Activated gamma-delta T cell treated with Interleukin-2 at 50 U/mL for 16 hours (primary cell): ENCODE measurements at places on chromosomes 7 and 10.

- no peak for DNase-seq
These were observed 121.5 kb upstream of the ZMIZ1 start for GRCh38 chr10:78947226-78947625.

- DNase-seq, result no peak
These were observed 15.7 kb downstream of the RBM33 start for GRCh38 chr7:155660059-155660757.

DNA sequence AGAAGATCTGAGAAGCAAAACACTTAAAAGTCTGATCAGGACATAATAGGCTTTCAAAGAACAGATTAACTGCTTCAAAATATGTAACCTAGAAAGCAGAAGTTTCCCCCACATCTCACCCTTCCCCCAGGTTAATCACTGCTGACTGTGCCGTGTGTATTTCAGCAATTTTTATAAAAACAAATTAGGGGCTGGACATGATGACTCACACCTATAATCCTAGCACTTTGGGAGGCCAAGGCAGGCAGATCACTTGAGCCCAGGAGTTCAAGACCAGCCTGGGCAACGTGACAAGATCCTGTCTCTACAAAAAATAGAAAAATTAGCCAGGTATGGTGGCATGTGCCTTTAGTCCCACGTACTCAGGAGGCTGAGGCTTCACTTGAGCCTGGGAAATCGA is 67.6 kb upstream of the GATA3 start:
- DNase-seq, result no peak

DNA sequence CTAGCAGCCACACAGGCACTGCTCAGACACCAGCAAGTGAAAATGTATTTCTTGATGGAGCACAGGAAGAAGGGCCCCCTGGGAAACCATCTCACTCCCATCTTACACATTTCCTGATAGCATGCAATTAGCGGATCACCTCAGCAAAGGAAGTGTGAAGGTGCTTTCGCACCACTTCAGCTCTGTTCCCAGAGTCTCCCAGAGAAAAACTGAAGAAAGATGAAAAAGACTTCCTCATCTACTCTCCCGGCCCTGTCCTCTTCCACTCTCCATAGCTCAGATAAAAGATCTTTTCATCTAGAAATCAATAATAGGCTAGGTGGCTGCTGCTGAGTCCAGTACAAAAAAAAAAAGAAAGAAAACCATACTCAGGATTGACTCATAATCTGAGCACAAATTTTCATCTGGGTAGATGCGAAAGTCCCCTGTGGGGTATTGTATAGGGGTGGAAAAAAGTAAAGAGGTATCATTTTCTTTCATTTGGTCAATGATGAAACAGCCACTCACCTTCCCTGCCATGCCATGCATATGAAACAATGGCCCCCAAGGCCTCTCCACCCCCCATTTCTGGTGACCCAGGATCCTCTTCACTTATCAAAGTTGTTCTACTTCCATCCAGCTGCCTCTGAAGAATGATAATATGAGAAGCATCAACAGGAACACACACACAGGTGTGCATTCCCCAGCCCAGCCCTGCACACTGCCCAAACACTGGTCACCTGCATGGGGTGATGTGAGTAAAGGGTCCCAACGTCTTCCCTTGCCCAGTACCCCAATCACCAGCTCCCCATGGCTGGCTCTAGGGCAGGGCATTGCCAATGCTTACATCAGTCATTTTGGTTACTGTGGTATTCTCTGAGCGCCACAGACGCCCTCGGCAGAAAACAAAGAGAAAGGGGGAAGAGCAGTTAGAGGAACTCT is 48.8 kb upstream of the DGKI start:
- DNase-seq, result no peak

- DNase-seq, result peak; percentile 31
These were observed 1.5 kb downstream of the DUSP5 start for GRCh38 chr10:110498982-110499795.

DNA sequence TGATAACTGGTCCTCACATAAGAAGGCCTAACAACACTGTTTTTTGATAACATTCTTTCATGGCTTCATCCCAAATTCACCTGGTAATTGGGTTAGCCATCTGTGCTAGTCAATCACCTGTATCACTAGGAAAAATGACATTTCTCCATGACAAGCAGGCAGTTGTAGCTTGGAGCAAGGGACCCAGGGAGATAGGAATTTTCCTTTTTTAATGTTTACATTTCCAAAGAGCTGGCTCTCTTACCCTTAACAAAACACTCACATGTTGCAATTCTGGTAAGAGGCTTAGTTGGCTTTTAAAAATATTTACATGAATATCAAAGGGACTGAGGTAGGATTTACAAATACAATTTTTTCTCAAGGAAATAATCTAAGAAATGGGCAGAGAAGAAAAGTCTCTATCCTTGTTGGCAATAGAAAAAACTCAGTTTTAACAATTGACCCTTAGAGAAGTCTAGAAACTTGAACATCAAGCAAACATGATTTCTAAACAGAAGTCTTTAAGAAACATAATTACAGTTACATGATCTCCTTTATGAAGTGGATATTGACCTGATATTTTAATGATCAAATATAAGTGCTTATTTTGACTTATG is 16.1 kb upstream of the AKR1C1 start:
- DNase-seq, result no peak

DNA sequence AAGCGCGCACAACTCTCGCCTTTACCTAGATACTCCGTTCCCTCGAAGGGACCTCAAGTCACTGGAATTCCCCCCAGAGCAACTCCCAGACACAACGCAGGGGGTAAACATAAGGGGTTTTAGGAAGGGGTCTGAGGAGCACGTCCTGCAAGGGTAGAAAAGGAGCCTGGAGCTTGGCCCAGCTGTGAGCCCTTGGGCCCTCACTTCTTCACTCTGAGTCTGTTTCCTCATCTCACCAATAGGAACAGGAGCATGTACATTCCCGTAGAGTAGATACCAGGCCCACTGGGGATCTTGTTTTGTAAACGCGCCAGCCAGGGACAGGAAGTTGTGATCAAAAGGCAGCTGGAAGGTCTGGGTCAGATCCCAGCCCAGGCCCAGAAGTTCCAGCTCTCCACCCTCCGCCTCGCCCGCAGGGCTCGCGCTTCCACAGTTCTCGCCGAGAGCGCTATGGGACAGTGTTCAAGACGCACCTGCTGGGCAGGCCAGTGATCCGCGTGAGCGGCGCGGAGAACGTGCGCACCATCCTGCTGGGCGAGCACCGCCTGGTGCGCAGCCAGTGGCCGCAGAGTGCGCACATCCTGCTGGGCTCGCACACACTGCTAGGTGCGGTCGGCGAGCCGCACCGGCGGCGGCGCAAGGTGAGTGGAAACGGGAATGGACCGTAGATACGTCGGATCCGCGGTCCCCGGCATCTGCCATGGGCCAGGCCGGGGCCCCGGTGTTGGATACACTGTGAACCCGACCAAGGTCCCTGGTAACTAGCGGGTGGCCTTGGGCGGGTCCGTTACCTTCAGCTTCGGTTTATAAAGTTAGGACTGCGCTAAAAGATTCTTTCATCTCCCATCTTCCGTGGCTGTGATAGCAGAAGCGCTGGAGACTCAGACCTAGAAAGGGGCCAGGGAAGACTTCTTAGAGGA is 1.3 kb downstream of the CYP26C1 start:
- no peak for DNase-seq

DNA sequence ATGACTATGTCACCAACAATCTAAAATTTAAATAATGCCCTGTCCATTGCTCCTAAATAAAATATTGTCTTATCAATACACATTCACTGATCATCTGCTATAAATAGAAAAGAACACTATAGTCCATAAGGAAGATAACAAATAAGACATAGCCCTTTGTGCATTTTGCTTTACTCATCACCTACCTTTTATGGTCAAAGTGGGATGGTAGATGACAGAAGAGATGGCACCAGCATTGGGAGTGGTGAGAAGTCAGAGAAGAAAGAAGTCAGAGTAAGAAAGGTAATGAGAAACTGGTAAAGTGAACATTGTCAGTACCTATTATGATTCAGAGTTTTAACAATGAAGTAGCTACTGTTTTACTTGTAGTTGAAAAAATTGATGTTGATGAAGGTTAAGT is 31.1 kb downstream of the SEMA3E start:
- no peak for DNase-seq

GRCh38 chr7:114243646-114244045 is 171.0 kb upstream of the FOXP2 start:
- no peak for DNase-seq

GRCh38 chr10:7529638-7530037 is 118.8 kb upstream of the SFMBT2 start:
- DNase-seq, result no peak

- no peak for DNase-seq
These were observed 99.8 kb upstream of the HGF start for GRCh38 chr7:81869670-81870069.

DNA sequence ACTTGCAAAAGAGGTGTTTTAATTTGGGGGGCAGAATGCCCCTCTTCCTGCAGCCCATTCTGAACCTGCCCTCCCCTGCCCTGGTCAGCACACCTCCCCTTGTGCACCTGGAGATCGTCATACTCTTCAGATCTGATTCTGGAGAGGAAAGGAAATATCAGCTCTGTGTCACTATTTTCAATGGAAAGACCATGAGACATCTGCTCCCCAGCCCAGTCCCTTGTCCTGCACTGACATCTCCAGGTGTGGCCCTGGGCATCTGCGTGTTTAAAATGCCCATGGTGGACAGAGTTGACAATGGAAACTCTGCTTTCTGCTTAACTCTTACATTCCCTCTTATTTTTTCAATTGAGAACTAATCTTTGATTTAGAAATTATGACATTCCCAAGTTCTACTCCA is 41.6 kb upstream of the RASGEF1A start:
- no peak for DNase-seq

DNA sequence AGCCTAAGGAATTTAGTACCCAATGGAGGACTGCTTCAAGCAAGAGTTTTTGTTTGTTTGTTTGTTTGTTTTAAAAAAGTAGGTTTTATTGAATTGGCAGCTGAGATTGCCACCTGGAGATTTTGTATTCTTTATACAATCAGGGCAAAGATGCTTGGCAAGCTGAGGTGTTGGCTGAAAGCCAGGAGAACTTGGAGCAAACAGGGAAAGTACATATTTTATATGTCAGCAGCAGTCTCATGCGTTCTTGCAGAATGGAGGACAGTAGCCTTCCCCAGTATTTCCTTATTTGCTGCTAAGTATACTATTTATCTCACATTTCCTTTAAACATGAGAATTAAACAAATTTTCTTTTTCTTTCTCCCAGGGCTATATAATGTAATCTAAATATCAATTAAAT is 22.6 kb upstream of the ICA1 start:
- DNase-seq, result no peak

- peak; percentile 13 for DNase-seq
These were observed 63.2 kb upstream of the TOMM7 start for GRCh38 chr7:22885797-22886261.

GRCh38 chr10:132545659-132546367 is 8.2 kb downstream of the INPP5A start:
- peak; percentile 1 for DNase-seq

DNA sequence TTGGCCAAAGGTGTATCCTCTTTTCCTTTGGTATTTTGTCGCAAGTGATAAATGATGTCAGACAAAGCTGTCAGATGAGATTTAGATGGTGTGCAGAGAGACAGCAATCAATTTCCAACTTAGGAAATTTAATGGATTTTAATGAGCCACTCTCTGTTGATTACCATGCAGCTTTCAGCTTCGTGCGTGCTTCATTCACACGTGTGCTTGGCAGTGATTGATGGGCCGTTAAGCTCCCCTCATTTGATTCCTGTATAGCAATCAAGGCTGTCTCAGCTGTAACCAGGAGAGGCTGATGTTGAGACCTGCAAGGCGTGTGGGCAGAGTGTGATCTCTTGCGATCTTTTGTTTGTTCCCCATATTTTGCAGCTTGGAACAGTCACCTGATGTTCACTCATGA is 439.6 kb downstream of the CALN1 start:
- no peak for DNase-seq

DNA sequence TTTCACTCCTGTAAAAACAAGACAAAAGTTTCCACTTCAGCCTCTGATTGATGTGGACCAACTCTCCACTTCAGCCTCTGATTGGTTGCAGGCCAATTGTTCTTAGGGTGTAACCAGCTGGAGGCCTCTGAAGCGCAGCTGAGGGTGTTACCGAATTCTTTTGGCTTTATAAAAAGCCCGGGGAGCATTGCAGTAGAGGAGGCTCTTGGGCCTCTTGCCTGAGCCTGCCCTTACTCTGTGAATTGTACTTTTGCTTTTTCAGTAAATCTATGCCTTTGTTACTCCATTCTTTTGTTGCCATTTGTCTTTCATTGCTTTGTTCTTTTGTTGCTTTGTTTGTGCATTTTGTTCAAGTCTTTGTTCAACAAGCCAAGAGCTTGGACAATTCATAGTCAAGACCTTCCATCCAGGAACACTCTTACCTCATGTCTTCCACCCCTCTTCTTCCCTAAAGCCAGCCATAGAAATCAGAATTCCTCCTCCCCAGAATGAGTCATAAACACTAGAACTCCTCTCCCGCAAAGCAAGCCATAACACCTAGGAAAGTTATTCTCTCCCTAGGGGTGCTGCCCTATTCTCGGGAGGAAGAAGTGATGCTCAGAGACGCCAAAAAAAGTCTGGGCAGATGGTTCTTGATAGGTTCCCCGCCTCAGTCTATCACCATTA is 53.5 kb upstream of the ARMC3 start:
- no peak for DNase-seq

DNA sequence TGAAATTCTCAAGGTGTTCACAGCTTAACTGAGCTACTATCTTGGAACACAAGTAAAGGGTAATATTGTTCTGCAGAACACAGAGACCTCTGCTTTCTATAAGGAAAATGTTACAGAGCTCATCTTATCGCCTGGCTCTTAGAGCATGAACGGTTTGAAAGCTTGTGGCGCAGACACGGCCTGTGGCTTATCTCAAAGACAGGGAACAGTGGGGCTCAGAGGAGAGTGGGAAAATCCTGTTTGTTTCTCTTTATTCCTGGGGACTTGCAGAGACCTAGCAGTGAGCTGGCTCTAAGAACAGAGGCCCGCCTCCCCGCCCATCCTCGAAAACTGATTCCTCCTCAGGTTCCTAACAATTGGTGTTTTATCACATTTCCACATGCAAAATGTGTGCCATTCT is 131.7 kb downstream of the EMX2 start:
- no peak for DNase-seq

DNA sequence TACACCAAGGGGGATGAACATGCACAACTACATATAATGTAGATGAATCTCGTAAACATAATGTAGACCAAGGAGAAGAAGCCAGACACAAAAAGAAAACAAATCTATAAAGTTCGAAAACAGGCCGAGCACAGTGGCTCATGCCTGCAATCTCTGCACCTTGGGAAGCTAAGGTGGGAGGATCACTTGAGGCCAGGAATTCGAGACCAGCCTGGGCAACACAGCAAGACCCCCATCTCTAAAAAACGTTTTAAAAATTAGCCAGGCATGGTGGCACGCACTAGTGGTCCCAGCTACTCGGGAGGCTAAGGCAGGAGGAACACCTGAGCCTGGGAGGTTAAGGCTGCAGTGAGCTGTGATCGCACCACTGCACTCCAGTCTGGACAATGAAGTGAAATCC is 68.5 kb downstream of the GLI3 start:
- no peak for DNase-seq

GRCh38 chr10:89245802-89246201 is 5.8 kb downstream of the LIPA start:
- DNase-seq, result no peak

DNA sequence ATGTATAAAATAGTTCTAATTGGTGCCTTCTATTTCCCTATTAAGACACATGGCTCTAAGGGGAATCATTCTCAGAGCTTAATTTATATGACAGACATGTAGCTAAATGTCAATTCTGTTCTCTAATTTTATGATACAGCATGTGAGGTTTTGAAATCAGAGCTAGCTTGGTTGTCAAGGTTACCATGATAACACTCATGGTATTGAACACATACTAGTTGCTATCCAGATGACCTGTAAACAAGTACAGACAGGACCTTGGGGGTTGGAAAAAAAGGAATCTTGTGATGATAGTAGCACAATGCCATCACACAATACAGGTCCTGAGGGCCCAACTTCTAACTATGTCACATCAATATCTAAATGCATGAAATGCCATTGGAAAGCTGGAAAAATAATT is 49.2 kb downstream of the RHOBTB1 start:
- no peak for DNase-seq
